Fibroblast of skin of back (primary cell): ENCODE measurements at places on chromosomes 5 and 9.

DNA sequence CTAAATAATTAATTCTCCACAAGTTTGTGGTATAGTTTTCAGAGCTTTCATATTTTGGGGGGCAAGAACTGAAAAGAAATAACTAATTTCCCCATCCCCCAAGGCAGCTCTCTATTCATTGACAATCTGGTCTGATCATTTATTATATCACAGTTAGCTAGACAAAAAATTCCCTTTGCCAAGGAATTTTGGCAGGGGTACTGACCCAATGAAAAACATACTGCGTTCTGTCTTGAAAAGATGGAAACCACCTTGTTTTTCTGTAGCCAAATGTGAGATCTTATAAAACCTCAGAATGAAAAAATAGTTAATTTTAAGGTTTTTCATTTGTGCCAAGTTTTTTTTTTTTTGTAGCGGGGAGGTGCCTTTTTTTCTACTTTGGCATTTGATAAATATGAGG is 1008.9 kb downstream of the EFNA5 start:
- DNase-seq, result no peak

- DNase-seq, result no peak
These were observed 14.9 kb downstream of the TRIM7 start for GRCh38 chr5:181189962-181190710.

DNA sequence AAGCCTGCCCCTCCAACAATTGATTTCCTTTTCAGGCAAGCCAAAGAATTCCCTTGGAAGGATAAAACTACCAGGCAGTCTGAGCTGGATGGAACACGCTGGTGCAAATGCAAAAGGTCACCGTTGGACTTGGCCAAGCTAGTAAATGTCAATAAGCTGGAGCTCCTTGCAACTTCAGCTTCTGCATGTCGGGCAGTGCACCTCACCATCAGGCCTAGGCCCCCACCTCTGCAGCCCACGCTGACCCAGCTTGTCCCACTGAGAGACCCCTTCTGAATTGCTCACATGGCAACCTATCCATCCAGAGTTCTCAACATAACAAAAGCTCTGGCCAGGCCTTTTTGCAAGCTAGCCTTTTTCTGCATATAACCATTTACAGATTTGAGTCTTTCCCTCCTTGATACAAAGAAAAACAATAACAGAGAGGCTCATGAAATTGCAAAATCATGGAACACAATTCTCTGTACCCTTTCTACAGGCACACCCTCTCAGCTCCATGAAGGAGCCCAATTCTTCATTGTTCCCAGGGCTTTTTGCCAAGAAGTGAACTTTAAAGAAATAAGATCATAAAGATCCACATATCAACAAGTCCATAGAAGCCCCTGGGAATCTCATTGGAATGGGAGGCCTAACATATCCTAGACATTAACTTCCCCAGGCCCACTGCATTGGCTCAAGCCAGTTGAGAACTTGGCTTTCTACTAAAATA is 123.9 kb upstream of the SLIT3 start:
- no peak for DNase-seq

GRCh38 chr9:123784518-123784917 is 145.4 kb downstream of the DENND1A start:
- peak; percentile 94 for DNase-seq
